ENCODE measurements at places on chromosomes 7 and 10.

DNA sequence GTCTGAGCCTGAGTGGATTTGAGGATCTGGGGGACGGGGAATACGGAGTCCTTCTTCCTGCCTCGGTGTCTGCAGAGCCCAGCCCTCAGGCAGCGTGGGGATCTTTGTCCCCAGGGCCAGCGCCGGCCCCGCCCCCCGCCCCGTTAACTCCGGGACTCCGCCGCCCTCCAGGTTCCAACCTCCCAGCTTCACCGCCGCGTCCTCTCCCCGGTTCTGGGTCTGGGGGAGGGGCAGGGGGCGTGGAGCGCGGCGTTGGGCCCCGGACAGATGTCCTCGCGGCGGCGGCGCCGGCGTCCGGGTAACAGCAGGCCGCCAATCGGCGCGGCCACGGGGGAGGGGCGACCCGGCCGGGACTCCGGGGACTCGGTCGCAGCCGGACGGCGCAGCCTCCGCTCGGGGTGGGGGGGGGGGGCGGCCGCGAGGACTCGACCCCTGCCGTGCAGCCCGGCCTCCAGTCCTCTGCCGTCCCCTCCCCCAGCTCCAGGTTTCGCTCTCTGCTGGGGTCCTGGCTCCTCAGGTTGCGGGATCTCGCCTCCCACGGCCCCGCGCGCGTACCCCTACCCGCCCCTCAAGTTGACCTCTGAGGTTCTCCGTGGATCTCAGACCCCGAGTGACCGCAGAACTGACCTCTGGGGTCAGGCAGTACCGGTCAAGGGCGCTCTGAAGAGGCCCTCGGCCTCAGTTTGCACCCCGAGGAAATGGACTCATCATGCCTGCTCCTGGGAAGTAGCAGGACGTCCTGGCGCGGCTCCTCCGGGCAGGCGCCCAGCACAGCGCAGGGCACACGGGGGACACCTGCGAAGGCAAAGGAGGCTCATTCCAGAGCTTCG lies 2.3 kb upstream of the ELFN1 start:
- DNase-seq = no peak

DNA sequence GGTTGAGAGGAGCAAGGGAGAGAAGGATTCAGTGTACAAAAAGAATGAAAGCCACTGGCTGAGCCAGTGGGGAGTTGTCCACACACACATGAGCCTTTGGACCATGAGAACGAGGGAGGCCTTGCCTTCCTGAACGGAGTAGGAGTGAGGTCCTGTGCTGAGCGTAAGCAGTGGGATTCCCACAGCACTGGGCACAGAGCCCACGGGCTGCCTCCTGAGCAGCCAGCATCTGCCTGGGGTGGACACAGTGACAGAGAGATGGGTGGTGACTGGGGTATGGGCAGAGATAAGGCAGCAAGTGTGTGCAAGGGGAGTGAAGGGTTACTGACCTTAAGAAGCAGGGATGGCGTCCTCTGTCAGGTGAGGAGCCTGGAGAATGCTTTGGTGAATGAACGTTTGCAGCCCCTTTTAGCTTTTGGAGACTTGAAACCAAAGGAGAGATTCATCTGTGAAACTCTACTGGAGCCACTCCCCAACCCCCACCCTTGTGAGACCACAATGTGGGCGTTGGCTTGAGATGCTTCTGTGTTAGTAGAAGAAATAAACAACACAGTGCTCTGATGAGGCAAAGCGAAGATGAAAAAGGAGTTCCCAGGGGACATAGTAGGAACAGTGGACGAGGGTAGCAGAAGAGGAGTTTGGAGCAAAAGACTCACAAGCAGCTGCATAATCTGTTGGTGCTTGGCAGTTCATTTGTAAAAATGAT lies 56.5 kb downstream of the FIGNL1 start:
- no peak for DNase-seq

GRCh38 chr7:102431617-102432298 lies 1.6 kb upstream of the ORAI2 start:
- DNase-seq = no peak

DNA sequence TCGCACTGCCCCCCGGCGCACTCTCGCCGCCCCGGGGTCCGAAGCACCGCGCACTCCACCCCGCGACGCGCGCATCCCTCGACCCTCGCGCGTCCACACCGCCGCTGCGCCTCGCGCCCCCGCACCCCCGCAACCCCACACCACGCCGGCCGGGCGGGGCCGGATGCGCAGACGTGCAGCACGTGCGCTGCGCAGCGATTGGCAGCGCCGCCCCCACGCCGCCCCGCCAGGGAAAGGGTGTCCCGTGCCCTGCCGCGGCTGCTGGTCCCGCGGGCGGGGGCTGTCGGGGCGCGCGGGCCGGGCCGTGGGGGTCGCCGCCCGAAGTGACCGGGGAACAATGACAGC lies 53.7 kb upstream of the KDM7A start:
- DNase-seq = no peak

DNA sequence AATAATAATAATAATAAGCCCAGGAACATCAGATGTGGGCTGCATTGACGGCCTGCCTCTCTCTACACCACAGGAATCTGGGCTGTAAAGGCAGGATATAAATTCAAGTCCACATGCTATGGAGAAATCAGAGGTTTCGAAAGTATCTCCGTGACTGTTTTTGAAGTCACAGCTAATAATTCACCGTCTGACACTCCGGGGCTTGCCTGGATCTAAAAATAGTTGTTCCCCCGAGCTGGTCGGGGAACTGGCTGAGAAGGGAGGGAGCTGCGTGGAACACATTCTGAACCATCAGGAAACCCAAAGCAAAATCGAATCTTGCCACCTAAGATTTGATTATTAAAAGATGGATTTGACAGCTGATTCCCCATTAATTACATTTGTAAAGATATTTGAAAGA lies 35.4 kb downstream of the KLF6 start:
- DNase-seq = no peak

DNA sequence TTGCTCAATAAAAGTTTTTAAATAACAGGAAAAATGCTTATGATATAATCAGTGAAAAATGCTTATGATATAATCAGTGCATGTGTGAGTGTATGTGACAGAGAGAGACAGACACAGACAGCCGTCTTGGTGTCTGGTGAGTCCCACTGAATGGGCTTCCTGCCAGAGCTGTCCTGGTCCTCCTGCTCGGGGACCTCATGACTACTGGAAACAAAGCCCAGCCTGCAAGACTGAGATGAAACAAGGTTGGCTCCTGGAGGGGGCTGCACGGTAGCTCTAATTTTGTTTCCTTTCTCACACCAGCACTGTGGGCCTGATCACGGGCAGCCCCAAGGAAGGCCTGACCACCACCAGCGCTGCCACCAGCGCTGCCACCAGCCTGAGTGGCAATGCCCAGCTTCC lies 57.3 kb downstream of the NRP1 start:
- no peak for DNase-seq

GRCh38 chr10:90751107-90751997 lies 106.5 kb downstream of the HTR7 start:
- DNase-seq = no peak

GRCh38 chr7:95517870-95518269 lies 32.1 kb downstream of the ASB4 start:
- DNase-seq = no peak

DNA sequence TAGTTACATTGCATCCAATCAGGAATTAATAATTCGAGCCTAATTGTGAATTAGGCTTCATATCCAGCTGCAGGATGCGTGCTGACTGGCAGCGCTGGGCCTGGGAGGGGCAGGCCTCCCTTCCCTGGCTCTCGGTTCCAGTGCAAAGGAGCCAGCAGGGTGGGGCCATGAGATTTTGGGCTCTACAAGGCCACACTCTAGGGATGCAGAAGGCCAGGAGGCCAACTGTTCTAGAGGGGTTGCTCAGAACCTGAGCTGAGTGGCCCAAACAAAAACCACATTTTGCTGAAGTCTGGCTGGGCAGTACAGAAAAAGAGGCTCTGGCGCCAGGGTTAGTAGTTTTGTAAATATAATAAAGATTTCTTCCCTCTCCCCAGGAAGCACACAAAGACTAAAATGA lies 72.3 kb downstream of the CLEC2L start:
- no peak for DNase-seq

- DNase-seq = no peak
Observed at GRCh38 chr10:90413196-90413595, 444.6 kb downstream of the HTR7 start.

DNA sequence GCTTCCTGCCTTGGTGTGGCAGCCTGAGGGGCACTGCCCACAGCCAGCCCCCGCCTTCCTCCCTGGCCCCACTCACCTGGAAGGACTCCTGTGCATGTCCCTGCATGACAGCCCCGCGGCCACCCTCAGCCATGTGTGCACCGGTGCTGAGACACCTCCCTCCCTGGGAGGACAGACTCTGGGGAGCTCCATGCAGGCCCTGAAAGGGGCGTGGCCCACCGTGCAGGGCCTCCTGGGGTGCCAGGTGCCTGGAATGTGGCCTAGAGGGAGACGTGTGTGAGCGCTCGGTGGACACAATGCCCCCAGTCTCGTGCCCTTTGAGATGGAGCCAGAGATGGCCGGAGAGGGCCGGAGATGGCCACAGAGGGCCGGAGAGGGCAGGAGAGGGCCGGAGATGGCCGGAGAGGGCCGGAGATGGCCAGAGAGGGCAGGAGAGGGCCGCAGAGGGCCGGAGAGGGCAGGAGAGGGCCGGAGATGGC lies 59.1 kb upstream of the PPP2R2D start:
- no peak for DNase-seq

DNA sequence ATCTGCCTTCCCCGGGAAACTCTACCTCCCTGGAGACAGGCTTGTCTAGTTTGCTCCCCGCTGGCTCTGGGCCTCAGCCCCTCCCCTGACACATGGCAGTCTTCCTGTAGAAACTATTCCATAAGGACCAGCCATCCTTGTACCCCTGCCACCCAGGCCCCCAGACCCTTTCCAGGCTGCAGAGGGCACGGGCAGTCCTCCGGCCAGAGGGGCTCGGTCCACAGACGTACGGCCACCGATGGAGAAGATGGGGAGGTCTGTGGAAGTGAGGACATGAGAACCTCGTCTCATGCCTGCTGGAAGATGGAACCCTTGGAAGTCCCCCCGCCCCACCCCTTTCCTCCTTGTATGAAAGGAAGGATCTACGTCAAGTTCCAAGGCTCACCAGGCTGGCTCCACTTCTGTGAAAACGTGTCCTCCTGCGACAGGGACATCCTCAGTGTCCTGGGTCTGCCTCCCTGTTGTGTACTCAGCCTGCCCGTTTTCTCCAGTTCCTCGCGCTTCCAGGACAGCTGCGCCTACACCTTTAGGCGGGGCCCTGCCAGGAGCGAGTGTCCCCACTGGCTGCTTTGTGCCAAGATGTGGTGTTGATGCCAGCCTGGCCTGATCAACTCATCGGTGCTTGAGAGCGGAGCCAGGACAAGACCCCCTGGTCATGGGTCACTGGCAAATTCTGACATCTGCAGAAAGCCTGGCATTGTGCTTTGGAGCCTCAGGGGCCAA lies 414.9 kb downstream of the GLRX3 start:
- DNase-seq = no peak

DNA sequence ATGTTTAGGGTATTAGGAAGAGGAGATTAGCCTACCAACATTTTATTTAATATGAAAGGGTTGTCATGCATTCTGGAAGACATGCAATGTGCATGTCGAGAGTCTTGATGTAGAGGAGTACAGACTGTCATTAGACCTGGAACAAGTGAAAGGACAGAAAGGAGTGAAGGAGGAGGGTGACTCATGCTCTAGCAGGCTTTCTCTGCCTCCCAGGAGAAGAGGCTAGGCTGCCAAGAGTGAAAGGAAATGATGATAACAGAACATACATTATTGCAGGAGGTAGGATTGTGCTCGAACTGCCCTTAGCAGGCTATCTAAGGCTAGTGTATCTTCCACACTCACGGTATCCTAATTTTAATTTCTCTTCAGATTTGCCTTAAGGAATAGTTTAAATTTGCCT lies 228.8 kb downstream of the EXOC4 start:
- DNase-seq = no peak

DNA sequence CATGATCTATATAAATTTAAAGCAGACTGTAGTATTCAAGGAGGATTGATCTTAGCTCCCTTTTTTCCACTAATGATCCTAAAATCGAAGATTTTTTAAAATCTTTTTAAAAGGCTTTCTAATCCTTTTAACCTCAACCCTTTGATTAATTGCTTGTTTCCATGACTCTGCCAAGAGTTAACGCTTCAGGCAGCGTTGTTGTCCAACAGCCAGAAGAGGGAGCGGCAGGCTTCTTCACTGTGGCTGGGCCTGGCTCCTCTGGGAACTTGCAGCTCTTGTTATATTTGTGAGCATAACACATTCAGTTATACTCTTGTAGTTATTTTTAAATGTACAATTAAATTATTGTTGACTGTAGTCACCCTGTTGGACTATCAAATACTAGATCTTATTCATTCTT lies 26.3 kb downstream of the CRCP start:
- no peak for DNase-seq

DNA sequence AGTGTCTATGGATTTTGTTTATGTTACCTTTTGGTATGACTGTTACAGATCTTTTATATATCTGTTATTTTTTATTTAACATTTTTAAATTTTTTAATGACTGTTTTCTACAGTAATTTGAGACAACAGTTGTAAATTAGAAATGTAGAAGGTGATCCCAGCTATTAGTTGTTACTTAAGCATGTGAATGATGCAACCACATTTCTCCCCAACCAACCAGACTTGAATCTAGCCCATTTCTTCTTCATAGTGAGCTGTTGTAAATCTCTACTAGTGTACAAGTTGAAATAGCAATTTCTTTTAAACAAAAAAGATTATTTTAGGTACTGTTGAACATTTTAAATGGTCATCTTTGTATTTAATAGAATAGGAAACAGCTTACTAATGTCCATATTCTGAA lies 18.0 kb downstream of the TMEM106B start:
- no peak for DNase-seq

- no peak for DNase-seq
Observed at GRCh38 chr10:127757033-127757432, 20.0 kb downstream of the FOXI2 start.

DNA sequence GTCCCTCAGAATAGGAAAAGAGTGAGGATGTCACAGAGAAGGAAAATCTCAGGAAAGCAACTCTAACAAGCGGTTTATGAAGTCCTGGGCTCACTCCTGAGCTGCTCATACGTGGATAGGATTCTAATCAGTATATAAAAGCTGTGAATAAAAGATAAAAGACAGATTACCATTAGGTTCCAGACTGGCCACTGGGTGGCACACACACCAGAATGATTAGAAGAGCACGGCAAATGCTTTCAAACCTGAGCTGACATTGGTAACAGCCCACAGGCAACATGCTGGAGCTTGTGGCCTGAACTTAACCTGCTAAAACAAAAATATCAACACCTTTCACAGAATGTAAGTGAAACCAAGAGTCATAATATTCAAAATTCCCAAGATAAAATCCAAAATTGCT lies 370.8 kb downstream of the GRID1 start:
- DNase-seq = no peak

DNA sequence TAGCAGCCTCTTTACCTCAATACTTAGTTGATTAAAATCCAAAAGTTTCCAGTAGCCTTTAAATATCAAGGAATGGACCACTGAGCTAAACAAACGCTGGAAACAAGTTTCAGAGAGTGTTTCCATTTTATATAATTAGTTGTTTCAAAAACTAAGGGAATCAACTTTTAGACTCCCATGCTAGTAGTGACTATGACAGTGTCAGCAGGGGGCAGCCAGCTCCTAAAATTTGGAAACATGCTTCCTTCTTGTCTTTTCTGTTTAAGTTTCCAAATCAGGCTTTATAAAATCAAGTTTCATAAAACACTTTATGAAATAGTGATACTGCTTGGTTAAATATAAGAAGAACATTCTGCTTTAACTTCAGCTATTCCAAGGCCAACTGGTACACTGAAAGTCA lies 138.2 kb upstream of the TMEM229A start:
- DNase-seq = no peak

Measured in GF-D8 (cell line).